ENCODE measurements at places on chromosomes 5 and 9.

DNA sequence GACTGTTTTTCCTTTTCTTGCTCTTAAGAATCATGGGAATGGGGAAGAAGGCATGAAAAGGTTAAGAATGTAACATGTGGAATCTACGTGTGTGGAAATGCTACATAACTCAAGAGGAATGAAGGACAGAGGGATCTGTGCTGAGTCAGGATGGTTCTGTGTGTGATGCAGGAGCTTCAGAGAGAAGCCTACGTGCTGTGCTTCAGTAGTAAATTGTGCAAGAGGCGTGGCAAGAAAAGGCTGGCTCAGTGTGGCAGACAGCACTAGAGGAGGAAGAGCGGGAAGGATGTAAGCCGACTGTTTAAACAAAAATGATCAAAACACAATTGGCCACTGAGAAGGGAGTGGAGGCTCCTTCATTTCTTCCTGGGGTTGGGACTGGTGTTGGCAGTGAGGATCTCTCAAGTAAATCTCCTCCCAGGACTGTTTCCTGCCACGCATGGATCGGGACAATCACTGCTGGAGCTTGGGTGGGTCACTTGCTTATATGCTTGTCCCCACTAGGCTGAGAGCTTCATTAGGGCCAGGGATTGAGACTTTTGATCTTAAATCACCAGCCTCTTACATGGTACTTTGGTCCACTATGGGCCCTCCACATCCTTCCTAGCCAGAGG is 59.4 kb upstream of the BASP1 start:
- no peak for DNase-seq

- DNase-seq = no peak
Measured at GRCh38 chr5:107821288-107821687, 150.6 kb upstream of the EFNA5 start.

GRCh38 chr9:136090768-136091581 is 4.1 kb downstream of the NACC2 start:
- DNase-seq = no peak

GRCh38 chr9:125438506-125439433 is 177.1 kb downstream of the GAPVD1 start:
- no peak for DNase-seq

DNA sequence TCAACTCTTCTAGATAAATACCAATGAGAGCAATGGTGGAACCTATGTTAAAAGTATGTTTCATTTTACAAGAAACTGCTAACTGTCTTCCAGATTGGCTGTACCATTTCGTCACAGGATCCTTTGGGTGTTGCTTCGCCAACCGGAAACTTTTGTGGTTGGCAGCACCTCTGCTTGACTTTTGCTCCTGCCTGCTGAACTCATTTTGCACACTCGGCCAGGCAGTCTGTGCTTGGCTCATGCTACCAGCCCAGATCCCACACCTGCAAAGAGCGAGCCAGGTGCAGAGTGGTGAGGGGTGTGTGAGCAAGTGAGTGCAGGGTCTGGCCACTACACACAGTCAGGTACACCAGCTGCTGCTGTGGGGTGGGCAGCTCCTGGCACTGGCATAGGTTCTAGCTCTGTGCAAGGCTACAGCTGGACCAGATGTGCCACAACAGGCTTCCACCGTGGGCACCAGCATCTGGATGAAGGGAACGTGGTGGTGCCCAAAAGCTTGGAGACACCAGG is 422.3 kb downstream of the PRR16 start:
- no peak for DNase-seq

All from erythroblast (primary cell).